ENCODE measurements at places on chromosomes 7 and 10. TPM values are rescaled to one million over a fixed set of nuclear protein-coding genes. Genes with fewer than 3 reads are reported as not detected.
A peak's percentile ranks its signal among the peaks of the same experiment; 100 is the strongest.

The FEZF1 gene
- not detected for total RNA-seq

DNA sequence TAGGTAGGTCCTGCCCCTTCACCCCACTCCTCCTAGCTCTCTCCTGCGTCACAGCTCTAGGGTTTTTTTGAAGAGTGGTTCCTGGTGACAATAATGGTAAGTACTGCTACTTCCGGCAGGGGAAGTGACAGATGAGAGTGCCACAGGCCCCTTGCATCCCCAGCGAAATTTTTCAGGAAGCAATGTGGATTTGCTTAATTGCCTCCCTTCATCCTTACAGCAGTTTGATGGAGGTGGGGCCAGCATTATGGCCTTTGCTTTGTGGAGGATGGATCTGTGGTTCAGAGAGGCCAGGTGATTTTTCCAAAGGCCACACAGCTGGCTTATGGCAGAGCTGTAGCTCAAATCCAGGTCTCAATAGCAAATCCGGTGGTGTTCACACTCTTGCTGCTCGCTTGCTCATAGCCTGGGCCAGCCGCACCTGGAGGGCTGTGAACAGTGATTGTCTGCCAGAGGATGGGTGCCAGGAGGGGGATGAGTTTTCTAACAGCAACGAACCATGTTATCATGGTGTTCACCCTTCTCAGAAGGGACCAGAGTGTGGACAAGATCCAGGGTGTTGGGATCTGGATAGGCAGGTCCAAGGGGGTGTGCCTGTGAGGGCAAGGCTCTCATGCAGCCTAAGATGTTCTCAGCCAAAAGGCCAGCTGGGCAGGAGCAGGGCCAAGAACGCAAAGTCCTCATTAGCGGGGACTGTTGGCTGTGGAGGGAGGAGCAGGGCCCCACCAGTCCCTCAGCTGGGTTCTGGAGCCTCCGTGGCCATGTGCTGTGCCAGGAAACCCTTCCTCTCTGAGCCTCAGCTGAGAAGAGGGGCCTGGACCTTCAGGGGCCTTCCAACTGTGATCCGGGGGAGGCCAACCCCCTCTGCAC is 89.0 kb downstream of the EMX2 start:
- DNase-seq = no peak

DNA sequence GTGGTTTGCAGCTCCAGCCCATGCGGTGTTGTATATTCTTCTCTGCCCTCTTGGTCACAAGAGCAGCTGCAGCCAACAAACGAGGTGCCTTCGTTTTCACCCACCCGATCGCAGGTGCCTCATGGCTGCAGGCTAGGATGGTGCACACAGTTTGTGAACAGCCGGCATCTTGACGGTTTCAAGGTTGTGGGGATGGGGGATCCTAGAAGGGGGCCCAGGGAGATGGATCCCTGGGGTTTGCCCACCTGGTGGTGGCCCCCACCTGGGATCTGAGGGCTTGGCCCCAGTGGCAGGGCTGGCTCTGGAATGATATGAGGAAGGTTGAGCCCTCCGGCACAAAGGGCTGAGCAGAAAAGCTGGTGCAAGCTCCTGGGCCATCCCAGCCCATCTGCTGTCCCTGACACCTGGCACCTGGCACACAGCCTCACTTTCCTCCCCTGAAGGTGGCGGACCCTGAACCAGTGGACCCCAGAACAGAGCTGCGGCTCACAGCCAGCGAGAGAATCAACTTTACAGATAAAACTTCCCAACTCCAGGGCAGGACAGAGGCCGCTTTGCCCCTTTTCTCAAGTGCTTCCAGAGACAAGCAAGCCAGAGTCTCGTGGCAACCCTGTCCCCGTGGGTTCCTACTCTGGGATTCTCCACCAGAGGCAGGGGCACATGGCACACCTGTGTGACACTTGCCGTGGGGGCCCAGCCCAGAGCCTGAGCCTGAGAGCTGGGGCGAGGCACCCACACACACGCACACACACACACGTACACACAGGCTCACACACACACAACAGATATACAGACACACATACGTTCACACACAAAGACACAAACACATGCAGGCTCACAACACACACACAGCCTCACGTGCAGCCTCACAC is 177.3 kb upstream of the PPP2R2D start:
- DNase-seq = no peak

The SRRM3 gene
- 0.33 TPM for total RNA-seq

GRCh38 chr10:99276848-99277486 is 41.3 kb upstream of the HPSE2 start:
- DNase-seq = no peak

The CALML5 gene
- not detected for total RNA-seq

GRCh38 chr10:129045599-129045998 is 421.4 kb upstream of the MGMT start:
- DNase-seq = no peak

- DNase-seq = no peak
These were observed 235.5 kb downstream of the ZEB1 start for GRCh38 chr10:31554556-31554955.

The FMC1 gene
- total RNA-seq = 12.9 TPM

The GATA3 gene
- total RNA-seq = 0.91 TPM

The GTF2IRD1 gene
- total RNA-seq = 32.3 TPM

DNA sequence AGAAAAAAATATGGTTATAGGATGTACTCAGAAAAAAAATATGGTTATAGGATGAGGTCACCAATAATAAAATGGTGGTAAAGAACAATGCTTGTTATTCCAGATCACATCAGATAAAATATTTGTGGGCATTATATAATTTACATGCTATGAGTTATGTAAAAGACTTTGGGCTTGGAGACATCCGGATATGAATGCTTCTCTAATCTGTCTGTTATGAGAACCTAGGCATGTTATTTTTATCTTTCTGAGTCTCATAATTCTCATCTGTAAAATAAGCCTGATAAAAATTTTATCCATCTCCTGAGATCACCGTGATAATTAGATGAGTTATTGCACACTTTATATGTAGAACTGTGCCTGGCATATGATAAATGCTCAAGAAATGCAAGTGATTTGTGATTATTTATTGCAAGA is 37.8 kb downstream of the DKK1 start:
- no peak for DNase-seq

The CD36 gene
- total RNA-seq = 103 TPM

GRCh38 chr10:132557696-132558515 is 20.3 kb downstream of the INPP5A start:
- DNase-seq = no peak

- no peak for DNase-seq
These were observed 88.9 kb downstream of the ELAPOR2 start for GRCh38 chr7:86970547-86970946.

- no peak for DNase-seq
These were observed 795.7 kb downstream of the GRID1 start for GRCh38 chr10:85570871-85571270.

The EBF3 gene
- 0.51 TPM for total RNA-seq

The SEMA3E gene
- under 0.01 TPM for total RNA-seq

- no peak for DNase-seq
These were observed 910 bp downstream of the WIPF3 start for GRCh38 chr7:29806995-29807841.

The RBP4 gene
- total RNA-seq = 16.2 TPM

- peak; percentile 20 for DNase-seq
These were observed 101.4 kb downstream of the SEMA3E start for GRCh38 chr7:83547526-83547925.

DNA sequence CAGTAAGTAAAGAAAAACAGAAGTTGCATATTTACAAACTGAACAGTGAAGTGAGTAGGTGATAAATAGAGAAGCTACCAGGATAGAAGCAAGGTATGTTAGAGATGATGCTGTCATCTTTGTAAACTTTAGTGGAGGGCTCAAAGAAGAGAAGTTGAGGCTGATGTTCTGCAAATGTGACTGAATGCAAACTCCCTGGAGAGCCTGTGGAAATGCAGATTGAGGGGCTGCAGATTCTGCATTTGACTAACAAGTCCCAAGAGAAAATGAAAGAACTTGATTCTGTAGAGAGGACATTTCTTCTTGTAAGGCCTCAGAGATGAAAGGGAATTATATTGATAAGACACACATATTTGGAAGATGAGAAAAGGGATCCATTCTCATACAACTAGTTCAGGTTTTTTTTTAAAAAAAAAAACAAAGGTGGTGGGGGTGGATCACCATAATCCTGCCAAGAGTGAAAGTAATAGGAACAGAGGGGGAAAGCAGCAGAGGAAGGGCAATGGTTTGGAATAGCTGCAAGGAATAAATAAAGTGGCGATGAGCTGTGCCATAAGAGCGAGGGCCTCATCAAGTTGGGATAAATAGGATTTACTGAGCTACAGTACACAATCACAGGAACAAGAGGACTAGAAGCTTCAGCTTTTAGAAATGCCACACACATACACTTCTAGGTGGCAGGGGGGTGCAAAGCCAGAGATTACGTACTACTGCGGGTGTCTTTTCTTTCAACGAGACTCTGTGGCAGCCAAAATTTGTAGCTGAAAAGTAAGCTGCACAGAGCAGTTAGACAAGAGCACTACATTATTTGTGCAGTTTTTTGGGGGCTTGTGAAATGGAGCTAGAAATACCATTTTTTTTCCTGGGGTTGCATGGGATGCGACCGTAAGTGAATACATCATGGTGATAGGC is 778.5 kb downstream of the NRG3 start:
- DNase-seq = no peak

DNA sequence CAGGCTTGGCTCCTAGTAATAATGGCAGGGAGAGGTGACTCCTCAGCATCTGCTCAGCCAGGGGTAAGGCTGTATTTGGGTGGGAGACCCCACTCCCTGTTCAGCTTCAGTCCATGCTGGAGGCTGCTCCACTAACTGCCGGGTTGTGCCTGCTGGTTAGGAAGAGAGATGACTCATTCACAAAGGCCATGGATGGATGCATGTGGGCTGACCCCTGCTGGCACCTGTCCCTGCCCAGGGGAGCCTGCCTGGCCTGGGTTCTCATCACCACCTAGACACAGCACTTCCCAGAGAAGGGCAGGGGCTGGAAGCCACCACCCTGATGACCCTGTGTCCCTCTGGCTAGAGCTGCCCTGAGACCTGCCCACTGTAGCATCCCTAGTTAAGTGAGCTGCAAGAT is 59.0 kb downstream of the VSTM4 start:
- no peak for DNase-seq

The KAZALD1 gene
- total RNA-seq = 11.5 TPM

The ING3 gene
- total RNA-seq = 15.2 TPM

DNA sequence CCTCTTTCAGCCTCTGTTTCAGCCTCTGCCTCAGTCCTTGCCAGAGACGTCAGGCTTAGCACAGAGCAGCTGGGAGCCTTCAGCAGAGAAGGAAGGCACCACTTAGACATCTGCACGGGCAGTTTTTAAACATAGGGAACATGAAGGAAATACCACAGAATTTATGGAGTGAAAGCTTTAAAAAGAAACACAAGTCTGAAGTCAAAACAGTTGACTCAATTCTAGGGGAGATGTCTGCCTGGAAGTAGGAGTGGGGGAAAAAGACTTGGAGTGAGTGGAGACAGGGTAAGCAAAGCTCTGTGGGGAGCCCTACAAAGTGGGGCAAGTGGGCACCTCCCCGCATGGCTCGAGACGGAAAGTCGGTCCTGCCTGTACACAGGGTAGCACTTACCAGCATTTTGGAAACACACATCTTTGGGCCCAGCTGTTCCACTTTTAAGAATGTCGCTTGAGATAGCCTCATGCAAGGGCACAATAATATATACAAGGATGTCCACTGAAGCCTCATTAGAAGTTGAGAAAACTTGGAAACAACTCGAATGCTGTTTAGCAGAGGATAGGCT is 5.0 kb upstream of the TBXAS1 start:
- no peak for DNase-seq

The SGPL1 gene
- total RNA-seq = 23.4 TPM

GRCh38 chr7:133520248-133520647 is 267.4 kb downstream of the EXOC4 start:
- no peak for DNase-seq

DNA sequence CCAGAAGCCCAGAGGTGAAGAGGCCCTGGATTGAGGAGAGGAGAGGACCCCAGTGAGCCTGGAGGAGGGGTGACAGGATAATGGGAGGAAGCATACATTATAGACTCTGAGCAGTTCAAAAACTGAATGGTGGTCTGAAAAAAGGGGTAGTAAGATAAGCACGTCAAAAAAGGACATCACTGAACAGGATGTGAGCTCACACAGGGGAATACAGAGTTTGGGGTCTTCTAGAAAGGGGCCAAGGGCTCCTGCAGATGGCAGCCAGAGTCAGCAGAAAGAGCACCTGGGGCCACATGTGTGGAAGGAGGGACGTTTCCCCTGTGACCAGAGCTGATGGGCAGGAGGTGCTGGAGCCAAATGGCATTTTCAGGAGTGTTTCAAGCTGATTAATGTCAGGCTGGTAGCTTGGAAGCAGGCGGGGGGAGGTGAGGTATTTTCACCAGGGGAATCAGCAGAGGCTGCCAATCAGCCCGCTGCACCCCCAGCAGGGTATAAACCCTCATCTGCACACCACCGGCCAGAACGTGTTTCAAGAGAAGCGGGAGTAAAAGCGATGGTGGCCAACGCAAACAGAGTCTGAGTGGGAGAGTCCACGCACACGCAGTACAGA is 85.8 kb downstream of the TNS3 start:
- no peak for DNase-seq

All from upper lobe of left lung (tissue), 6 donors.